ENCODE measurements at places on chromosomes 7 and 10.

GRCh38 chr10:49151481-49151880 is 17.7 kb upstream of the FAM170B start:
- DNase-seq: no peak

DNA sequence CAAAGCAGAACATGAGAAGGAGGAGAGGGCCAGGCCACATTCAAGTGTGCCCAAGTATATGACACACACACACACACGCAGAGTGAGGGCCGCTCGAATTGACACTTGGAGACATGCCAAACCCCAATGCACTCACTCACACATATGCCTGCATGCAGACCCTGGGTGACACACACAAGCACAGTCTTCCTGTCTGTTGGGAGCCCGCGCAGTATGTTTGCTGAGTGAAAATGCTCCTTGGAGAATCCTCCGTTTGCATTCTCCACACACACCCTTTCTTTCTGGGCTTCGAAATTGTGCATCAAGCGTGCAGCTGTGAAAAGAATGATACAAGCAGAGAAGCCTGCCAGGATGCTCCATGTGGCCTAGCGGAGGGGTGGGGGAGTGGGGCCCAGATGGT is 120.9 kb downstream of the PLXNA4 start:
- no peak for DNase-seq

- DNase-seq: no peak
These were observed 126.4 kb downstream of the PAXIP1 start for GRCh38 chr7:154876516-154876915.

- DNase-seq: no peak
These were observed 411.6 kb upstream of the GALNT17 start for GRCh38 chr7:70720191-70720873.

- no peak for DNase-seq
These were observed 3.7 kb downstream of the AGR2 start for GRCh38 chr7:16801111-16801542.

DNA sequence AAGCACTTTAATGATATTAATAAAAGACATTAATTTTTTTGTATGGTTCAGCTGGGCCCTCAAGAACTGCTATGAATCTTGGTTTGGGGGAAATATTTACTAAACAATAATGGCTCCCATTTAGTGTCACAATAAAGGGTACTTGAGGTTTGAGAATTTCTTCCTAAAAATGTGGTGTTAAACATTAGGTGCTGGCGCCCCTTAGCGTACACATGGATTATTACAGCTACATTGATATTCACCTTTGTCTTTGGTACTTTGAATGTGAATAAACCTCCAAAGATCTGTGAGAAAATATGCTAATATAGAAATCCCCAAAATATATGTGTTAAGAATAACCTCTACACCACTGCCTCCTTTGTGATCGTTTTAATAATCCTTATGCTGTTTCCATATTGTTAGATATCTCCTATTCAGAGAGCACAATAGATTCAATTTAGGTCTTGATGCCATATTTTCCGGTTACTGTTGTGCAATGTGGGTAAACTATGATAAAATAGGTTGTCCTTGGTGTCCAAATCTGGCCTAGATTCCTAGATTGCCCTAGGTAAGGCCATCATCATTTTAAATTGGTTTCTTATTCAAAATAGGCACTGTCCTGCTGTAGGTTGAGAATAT is 161.8 kb upstream of the CACNA2D1 start:
- DNase-seq: no peak

DNA sequence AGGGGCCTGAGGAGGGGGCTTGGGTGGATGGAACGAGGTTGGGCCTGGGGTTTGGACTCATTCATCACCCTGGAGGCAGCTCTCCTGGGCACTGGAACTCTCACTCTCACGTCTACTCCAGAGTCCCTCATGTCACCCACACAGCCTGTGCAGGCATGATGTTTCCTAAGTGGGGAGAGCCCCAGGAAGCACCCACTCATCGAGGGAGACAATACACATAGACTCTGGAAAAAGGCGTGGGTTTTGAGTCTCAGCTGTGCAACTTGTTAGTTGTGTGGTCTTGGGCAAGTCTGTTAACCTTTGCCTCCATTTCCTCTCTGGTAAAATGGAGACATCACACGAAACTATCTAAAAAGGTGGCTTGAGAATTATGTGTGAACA is 25.9 kb upstream of the RBM20 start:
- DNase-seq: no peak

DNA sequence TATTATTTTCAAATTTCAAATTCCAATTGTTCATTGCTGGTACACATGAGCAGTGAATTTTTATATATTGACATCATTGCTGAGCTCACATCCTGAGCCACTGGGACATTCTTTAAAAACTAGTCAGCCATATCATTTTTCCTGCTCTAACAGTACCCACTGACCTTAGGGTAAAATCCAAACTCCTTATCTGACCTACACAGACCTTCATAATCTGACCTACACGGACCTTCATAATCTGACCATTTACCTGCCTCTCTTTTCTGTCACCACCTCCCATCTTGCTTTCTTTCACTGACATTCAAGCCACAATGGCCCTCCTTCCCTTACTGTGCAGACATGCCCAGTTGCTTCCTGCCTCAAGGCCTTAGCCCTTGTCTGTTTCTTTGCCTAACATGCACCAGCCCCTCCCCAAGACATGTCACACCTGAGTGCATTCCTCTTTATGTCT is 16.1 kb upstream of the CUZD1 start:
- DNase-seq: no peak

- no peak for DNase-seq
These were observed 67.6 kb downstream of the DOCK1 start for GRCh38 chr10:126972635-126973414.

DNA sequence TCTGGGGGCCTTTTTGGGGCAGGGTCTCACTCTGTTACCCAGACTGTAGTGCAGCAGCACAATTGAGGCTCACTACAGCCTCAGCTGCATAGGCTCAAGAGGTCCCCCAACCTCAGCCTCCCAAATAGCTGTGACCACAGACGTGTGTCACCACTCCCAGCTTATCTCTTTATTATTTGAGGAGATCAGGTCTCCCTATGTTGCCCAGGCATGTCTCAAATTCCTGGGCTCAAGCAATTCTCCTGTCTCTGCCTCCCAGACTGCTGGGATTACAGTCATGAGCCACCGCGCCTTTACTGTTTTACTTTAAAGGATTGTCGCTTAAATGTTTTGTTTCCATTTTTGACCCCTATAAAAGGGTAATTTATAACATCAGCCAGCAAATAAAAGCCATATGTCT is 502.6 kb upstream of the AUTS2 start:
- DNase-seq: no peak

GRCh38 chr7:130273081-130273932 is 6.6 kb downstream of the CPA2 start:
- no peak for DNase-seq

DNA sequence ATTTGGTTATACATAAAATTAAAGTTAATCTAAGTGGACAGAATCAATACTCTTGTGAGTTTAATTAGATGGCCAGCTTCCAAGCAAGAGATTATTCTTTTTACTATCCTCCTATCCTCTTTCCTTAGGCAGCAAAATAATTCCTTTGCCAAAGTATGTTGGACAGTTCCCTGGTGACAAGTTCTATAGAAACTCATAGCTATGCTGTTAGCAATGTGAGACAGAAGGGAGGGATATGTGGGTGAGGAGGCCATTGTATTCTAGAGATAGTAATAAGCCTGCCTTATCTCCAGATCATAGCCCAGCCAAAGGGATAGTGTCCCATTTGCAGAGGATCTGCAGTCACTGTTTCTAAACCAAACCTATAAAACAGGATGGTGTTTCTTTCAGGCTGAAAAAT is 181.6 kb upstream of the HDAC9 start:
- DNase-seq: no peak

DNA sequence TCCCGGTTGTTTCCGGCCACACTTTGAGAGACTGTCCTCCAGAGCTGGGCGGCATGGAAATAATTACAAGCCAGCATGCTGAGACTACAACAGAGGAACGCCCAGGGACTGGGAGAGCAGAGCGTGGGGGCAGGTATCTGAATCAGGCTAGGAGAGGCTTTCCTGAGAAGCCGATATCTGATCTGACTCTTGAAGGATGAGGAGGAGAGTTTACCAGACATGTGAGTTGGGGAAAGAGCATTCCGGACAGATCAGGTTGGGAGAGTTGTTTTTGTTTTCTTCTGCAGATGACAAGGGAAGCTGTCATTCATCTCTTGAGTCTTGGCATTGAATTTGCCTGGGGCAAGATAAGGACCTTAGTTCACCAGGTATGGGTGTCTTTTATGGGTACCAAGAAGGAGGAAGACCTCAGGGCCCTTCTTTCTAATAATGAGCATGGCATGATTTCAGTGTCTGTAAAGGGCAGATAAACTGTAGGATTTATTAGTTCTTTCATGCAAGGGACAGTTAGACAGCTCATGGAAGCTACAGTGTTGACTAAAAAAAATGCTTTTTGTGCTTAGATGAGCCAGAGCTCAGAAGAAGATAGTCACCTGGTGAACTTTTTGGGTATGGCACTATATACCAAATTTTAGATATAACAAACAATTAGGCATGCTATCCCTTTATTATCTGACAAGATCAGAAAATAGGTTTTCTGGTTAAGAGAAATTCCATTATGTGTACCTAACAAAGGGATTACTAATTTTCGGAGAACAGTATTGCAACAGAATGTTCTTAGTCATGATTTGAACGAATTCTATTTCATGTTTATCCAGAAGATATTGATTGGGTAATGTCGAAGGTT is 36.2 kb downstream of the WBP1L start:
- no peak for DNase-seq

DNA sequence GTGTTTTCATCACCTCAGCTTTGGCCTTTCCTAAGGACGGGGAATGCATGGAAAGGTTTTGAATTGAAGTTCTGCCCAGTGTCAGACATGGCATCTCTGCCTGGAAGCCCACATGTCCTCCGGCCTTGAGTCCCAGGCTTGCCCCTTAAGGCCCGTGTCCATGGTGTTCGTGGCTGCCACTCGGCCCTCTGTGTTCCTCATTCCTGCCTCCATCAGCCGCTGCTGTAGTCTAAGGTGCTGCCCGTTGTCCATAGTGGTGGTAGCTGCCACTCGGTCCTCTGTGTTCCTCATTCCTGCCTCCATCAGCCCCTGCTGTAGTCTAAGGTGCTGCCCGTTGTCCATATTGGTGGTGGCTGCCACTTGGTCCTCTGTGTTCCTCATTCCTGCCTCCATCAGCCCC is 180.7 kb upstream of the SHH start:
- no peak for DNase-seq

GRCh38 chr10:118763202-118763988 is 8.6 kb upstream of the CACUL1 start:
- no peak for DNase-seq

DNA sequence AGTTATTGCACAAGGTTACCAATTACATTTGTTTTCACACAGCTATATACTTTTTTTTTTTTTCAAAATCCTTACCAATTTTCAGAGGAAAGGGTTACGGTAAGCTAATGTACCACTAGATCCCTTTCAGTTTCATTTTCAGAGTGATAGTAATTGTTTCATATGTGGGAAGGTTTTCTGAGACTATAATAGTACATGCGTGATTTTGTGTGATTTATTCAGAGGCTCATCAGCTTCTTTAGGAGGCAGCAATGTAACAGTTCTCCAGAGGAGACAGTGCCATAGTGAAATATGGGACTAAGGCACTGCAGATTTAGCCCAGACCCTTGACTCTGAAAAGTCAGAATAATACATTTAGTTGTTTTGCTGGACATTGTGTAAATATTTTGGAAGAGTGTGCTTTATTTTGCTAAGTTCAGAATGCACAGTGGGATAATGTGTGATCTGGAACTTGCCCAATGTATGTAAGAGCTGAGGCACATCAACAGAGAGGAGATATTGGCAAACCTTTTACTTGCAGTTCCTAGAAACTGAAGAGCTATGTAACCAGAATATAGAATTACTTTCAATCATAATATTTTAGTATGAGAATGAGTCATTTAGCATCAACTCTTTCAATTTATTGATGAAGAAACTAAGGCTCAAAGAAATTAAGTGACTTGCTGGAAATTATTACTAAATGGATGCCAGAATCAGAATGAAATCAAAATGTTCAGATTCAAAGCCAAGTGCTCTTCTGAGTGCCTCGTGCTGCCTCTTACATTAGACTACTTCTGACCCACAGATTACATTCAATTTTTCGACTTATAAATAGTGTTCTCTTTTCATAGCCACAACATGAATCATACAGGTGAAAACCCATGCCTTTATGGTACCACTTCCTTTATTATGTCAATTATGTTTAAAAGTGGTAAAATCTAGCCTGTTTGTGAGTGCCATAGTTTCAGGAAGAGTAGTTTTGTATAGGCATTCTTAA is 207.7 kb upstream of the TEX47 start:
- DNase-seq: no peak

DNA sequence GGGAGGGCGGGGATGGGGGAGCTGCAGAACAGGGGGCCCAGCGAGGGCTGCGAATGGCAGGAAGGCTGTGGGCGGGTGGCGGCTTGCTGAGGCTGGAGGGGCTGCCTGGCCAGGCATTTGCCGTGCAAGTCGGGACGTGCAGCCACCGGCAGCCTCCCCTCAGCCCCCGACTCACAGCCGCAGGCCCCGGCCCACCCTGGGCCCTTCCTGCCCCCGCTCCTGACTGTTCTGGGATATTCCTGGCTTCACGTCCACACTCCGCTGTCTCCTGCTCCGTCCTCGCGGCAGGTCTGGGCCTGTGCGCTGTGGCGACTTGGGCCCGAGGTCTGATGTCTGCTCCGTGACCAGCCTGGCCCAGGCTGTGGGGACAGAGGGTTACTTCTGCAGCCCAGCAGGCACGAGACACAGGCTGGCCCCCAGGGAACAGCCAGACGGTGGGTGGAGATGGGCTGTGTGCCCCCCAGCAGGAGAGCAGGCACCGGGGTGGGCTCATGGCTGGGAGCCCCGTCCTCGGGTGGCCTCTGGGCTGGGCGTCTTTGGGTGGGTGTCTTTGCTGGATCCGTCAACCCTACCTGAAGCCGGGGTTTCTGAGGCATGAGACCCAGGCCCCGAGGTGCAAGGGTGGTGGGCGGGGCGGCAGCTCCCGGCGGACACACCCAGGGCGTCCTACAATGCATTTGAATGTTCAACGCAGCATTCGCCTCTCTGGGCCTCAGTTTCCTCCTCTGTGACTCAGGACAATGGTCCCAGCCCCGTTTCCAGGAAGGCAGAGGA is 86.5 kb downstream of the FOXL3 start:
- DNase-seq: no peak

DNA sequence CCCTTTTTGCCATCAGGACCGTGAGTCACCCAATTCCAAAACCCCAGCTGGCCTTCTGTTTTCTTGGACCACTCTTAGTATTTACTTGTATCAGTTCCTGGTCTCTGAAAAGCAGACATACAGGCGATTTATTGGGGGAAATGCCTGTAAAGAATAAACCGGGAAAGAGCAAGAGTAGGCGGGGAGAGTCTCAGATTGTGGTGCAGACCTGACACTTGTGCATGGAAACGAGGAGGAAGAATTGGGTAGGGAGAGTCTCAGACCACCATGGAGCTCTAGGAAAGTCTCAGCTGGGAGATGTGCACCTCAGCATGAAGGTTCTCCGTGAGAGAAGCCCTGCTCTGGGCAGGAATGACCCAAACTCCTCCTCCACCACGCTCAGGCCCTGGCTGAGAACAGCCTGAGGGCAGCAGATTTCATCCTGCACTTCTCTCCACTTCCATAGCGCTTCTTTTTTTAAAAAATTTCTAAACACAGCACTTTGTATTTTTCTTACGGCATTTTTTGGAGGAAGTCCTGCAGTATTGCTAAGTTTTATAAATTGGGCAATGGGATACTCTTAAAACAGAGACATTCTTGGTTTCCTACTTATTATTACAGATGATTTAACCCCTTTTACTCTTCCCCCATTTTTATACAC is 6.1 kb upstream of the TASOR2 start:
- DNase-seq: no peak

All from GOT3 (cell line).